ENCODE measurements at places on chromosomes 1 and 21. TPM values are rescaled to one million over a fixed set of nuclear protein-coding genes. Genes with fewer than 3 reads are reported as not detected.

The SYPL2 gene
- under 0.01 TPM for total RNA-seq

The TMEM82 gene
- total RNA-seq = not detected

The OR2T11 gene
- total RNA-seq = not detected

The VHLL gene
- 0.28 TPM for total RNA-seq

The SPRR1A gene
- not detected for total RNA-seq

The TMPRSS3 gene
- total RNA-seq = not detected

DNA sequence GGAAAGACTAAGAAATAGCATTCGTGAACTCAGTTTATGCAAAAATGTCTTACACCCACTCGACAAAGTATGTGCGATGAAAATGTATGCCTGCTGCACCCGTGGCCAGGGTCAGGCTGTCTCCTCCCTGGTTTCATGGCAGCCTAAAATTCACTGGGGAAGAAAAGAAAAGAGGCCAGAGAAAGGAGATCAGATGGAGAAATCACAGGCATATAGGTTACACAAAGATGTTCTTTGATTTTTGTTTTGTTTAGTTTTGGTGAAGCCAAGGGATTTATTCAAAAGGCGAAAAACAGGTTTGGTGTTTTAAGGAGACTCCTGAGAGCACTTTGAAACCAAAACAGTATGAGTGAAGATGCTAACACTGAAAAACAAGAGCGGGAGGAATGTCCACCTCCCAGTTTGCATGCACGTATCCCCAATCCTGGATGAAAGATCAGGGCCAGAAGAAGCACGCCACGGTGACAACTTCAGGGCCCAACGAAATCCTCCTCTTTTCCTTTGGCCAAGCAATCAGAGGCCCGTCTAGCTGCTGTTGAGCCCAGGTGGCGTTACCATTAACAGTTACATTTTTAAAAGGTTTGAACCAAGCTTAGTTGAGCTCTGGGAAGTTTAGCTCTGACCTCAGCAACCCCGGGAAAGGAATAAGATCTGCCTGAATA, 992 bp upstream of the SSX2IP start:
- no peak for DNase-seq

DNA sequence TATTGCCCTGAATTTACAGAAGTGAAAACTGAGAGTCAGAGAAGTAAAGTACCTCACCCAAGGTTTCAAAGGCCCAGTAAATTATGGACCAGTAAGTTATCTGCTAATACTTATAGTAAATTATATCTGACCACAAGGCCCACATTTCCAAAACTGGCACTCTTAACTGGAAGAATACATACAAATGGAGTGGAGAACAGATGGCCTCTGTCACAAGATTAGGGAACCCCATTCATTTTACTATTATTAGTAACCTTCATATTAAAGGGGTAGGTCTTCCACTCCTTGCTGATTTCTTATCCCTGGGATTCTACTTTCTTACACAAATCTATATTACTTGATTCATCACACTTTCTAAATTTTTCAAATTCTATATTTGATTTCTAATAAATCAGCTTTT, 588.8 kb downstream of the NEGR1 start:
- DNase-seq = no peak

DNA sequence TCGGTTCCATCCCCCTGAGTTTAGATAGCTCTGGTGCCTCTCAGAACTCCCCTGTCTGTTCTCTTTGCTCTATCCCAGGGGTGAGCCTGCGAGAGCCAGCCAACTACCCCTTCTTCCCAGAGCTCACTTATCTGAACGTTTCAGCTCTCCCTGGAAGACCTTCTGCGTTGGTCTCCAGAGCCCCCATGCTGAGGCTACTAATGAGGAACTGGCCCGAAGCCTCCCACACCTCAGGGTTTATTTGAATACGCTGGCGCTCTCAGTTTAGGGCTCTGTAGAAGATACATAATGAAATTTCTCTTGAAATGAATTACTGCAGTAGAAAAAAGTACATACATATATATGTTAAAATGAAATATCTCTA, 43.5 kb downstream of the TCEANC2 start:
- DNase-seq = no peak

GRCh38 chr21:15669247-15669646, 60.5 kb upstream of the USP25 start:
- DNase-seq = peak; percentile 57

- DNase-seq = no peak
These were observed 85.9 kb downstream of the PSMG1 start for GRCh38 chr21:39097335-39097861.

DNA sequence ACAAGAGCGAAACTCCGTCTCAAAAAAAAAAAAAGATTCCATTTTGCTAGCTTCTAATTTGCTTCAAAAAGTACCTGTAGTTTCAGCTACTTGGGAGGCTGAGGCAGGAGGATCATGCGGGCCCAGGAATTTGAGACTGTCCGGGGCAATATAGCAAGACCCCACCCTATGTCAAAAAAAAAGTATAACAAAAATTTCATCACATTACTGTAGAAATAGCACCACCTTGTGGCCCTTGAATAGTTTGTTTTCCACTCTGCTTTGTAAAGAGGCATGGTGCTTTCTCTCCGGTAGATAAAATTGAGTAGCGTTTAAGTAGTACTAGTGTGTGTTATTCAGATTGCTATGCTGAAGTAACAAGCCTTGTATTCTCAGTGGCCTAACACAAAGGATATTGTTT, 18.2 kb upstream of the MSTO1 start:
- peak; percentile 68 for DNase-seq

DNA sequence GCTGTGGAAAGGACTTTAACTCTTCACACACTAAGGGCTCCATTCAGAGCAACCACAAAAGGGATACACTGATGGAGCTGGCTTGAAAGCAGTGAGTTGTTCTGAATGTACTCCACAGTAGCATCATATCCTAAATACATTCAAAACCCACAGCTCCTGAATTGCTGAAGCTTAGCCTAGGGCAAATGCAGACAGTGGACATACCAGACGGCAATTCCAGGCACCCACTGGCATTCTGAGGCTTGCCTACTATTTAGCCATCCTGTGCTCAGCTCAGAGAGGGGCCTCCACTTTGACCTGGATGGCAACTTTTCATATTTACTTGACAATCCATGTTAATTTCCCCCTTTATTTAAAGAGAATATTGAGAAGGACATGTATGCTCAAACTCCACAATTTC, 303.5 kb downstream of the NTNG1 start:
- no peak for DNase-seq

DNA sequence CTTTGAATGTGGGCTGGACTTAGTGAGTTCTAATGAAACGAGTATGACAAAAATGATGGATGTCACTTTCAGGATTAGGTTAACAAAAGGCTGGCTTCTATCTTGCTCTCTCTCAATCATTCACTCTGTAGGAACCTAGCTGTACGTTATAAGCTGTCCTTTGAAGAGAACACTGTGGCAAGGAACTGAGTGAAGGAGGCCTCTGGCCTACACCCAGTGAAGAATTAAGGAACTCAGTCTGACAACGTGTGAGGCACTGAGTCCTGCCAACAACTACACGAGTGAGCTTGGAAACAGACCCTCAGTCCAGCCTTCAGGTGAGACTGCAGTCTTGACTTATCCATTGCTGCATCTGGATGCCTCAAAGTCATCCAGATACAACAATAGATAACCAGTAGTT, 3.3 kb upstream of the DNTTIP2 start:
- no peak for DNase-seq

GRCh38 chr1:156165083-156165482, 11.7 kb downstream of the SEMA4A start:
- peak; percentile 48 for DNase-seq

- DNase-seq = peak; percentile 98
These were observed 94.4 kb downstream of the COLGALT2 start for GRCh38 chr1:183942933-183943693.

DNA sequence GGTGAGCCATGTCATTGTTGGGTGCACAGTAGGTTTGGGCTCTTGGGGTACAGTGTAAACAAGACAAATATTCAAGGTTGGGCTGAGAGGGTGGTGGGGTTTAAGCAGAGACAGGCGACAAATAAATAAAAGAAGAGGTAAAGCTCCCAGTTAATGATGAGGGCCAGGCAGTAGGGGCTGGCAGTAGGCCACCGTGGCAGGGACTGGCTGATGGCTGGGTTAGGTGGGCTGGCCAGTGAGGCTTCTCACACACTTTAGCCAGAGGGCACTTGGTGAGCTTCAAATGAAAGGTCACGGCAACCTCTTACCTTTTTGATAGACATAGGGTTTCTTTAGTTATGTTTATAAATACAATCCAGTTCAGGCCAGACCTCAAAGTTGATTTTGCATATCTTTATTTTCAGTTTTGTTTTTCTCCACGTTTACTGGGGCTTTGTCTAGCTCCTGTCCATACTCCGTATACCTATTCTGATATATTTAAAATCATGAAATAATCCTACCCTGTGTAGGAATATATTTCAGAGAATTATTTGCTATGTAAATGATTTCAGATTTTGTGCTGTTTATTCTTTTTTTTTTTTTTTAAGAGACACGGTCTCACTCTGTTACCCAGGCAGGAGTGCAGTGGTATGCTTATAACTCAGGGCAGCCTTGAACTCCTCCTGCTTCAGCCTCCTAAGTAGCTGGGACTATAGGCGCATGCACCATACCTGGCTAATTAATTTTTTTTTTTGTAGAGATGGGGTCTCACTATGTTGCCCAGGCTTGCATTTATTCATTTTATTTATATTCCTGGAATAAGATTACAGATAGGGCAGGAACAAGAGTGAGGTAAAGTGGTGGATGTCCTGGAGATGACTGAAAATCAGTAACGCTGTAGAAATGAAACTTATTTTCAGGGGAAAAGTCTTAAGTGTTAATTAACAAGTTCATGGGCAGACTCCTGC, 122.7 kb downstream of the RYR2 start:
- DNase-seq = no peak

DNA sequence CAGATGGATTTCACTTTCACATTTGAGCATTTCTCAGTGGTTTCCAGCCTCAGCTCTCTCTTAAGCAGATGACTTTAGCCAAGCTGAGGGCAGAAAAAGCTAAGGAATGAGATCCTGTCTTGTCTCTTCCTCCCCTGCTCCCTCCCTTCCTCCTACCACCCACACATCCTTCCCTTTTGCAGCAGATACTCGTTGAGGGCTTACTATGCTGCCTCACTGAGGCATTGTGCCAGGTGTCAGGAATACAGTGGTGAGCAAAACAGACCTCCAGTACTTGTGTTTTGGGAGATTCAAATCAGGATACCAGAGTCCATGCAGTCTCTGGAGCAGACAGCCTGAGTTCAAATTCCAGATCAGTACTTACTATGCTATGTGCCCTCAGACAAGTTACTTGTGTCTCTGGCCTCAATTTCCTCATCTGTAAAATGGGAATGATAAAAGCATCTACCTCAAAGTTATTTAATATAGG, 43.2 kb downstream of the KIF26B start:
- DNase-seq = peak; percentile 79

- DNase-seq = no peak
These were observed 8.5 kb downstream of the MYOM3 start for GRCh38 chr1:24103408-24103807.

- no peak for DNase-seq
These were observed 180.0 kb downstream of the CDC7 start for GRCh38 chr1:91680556-91681155.

DNA sequence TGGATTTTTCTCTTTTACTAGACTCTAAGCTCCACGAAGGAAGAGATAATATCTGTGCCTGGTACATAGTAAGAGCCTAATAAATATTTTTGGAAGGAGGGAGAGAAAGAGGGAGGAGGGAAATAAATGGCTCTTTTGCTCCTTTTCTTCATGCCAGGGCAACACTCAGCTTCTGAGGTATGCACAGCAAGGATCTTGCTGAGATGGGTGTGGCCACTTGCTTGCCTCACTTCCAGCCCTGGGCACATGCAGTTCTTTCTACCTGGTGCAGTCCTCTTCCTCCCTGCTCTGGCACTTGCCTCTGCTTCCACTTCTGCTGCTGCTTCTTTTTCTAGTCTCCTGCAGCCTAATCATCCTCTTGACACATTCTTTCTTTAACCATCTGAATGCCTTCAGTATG, 148.1 kb downstream of the FGGY start:
- no peak for DNase-seq

- DNase-seq = no peak
These were observed 7.8 kb downstream of the UBIAD1 start for GRCh38 chr1:11280719-11281376.

DNA sequence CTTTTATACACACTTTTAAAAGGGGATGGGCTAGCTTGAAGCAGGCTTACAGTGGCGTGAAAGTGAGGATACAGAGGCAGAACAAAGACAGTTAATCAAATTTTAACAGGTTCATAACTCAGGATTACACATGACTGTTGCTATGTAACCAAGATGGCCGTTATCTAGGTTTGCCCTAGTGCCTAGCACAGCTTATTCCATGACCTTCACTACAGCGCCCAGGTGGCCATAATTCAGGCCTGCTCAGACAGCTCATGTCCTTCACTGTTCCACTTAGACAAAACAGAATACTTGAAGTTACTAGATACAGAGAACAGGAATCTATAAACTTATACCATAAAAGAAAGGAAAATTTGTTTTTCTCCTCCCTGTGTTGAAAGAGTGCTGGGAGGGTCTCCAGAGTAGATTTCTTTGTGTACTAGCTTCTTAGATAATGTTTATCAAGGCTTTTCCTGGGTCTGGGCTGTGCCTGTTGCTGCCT, 6.2 kb upstream of the SPRR2F start:
- no peak for DNase-seq

- DNase-seq = no peak
These were observed 116.3 kb downstream of the DAB1 start for GRCh38 chr1:57307392-57308170.

DNA sequence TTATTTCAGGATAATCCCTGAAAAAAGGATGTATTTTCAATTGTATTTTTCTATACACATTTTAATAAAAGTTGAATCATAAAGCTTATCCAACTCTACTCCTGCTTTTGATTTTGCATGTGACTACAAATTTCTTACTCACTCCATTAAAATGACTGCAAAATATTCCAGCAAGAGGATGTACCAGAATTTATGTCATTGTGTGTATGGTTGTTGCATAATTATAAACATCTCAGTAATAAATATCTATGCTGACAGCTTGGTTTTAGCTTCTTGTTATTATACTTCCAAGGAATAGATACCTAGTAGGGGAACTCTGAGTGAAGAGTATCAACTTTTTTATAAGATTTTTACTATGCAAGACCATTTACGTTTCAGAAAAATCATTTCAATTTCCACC, 463.2 kb upstream of the RUNX1 start:
- peak; percentile 31 for DNase-seq
